ENCODE measurements at places on chromosomes 11 and 22.

DNA sequence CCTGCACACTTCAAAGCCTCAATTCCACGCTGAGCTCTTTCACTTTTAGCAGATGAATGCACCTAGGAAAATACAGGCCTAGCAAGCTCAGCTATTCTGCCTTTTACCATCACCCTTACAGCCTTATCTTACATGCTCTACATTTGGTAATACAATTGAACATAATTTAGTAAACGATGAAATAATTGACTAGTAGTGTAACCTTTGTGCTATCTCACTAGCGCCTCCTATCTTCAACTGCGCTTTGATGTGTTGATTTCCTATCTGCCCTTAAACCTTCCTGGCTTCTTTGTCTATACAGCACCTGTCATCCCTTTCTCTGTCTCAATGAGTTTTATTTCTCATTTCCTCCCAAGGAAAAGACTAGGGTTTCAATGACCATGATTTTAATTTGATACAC lies 149.7 kb downstream of the LRRC4C start:
- DNase-seq, result no peak

DNA sequence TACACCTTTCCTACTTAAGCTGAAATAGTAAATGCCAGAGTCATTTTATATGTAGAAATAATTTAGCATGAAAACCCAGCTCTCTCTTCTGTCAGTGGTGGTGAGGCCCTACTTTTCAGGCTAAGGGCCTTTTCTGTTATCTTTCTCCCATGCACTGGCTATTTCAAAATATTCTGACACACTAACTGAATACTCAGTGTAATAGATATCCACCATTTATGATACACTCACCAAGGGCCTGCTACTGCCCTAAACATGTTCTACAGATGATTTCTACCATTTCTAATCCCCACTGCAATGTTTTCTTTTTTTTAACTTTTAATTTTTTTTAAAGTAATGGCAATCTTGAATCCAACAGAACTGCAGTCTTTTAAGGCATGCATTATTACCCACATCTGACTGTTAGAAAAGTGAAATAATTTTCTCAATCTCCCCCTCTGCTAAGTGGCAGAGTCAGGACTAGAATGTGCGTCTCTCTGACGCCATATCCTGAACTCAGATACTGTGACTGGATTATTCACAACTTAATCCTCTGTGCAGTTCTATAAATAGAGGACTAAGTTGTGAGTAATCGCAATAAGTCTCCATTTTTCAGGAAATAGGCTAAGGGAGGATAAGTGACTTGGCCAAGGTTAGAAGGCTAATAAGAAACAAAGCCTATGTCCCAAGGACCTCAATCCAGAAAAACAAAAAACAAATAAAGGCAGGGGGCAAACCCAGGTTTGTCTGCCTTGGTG lies 44.0 kb downstream of the GRAMD1B start:
- no peak for DNase-seq

GRCh38 chr11:117705866-117706265 lies 91.2 kb downstream of the DSCAML1 start:
- no peak for DNase-seq

- DNase-seq, result no peak
Measured at GRCh38 chr11:2804189-2804588, 81.4 kb downstream of the CDKN1C start.

GRCh38 chr11:87954476-87954875 lies 220.8 kb downstream of the RAB38 start:
- no peak for DNase-seq

GRCh38 chr11:60912851-60913528 lies 968 bp upstream of the TMEM109 start:
- DNase-seq, result no peak

GRCh38 chr11:120061761-120062560 lies 76.0 kb downstream of the TRIM29 start:
- DNase-seq, result no peak

- DNase-seq, result no peak
Measured at GRCh38 chr11:116973270-116973669, 125.0 kb downstream of the SIK3 start.

DNA sequence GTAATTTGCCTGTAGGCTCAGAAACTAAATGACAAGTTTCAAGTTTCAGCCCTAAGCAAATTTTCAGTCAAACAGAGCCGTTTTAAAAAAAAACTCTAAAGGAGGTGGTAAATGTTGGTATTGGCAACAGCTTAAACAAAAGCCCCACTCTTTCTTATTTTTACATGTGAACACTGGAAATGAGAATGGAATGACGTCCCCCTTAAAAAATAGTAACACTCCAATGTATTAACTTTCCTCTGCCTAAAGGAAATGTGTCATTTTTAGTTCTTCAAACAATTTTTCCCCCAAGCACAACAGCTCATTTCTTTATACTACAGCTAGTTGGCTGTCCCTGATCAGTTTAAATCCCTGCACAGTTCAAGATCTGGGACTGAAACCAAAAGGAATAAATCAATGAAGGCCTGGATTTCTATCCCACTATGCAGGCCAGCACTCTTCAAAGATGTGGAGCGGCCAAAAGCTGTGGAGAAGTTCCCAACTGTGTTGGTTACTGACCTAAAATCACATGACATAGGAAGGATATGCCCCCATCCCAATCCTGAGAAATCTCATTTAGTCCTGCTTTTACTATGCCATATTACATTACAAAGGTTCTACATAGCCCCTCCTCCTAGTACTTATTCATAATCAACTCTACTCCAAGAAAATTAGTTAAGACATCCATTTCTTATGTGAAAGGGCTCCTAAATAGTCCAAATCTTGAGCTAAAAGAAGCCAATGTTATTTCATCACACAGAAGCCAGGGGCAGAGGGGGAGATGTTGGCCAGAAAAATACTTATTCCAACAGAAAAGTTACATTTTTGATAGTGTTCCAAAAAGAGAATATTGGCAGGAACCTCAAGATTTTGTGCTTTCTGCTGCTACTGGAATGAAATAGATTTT lies 95.9 kb downstream of the CADM1 start:
- DNase-seq, result no peak

GRCh38 chr11:111514216-111515031 lies at the start of gene HOATZ:
TSS of gene HOATZ (plus strand) at chr11:111514778. CDS start at chr11:111514785, 7 bp downstream.
- DNase-seq, result peak; percentile 43

GRCh38 chr22:26172389-26172990 lies 3.2 kb downstream of the SEZ6L start:
- DNase-seq, result peak; percentile 35

DNA sequence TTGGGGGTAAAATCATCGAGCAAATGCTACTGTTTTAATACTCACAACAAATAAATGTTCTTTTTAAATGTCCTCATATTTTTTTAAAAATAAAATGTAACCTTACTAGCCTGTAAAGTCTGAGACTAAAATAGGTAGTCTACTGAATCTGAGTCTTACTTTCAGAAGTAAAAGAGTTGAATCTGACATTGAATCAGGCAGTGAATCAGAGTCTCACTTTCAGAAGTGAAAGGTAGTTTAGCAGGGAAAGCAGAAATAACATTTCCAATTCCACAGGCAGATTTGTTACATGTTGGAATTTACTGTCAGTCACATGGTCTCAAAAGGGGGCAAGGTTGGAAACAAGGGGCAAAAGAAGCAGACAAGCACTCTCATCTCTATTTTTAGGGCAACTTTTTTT lies 143.0 kb downstream of the ELP4 start:
- no peak for DNase-seq

- DNase-seq, result no peak
Measured at GRCh38 chr11:133176748-133177147, 355.6 kb downstream of the OPCML start.

Measured in activated T-cell treated with anti-CD3 and anti-CD28 coated beads, Interleukin-2, amount 50 U/mL, for 48 hours (primary cell).